ENCODE measurements at places on chromosomes 7 and 10. TPM values are rescaled to one million over a fixed set of nuclear protein-coding genes. Genes with fewer than 3 reads are reported as not detected.

- no peaks in the 10 kb centered on the region for H3K4me1 ChIP-seq
- no peaks in the 10 kb centered on the region for H3K36me3 ChIP-seq
- H3K27ac ChIP-seq: no peak overlapping the region
Observed at GRCh38 chr10:81848931-81849330, 26.1 kb upstream of the NRG3 start.

DNA sequence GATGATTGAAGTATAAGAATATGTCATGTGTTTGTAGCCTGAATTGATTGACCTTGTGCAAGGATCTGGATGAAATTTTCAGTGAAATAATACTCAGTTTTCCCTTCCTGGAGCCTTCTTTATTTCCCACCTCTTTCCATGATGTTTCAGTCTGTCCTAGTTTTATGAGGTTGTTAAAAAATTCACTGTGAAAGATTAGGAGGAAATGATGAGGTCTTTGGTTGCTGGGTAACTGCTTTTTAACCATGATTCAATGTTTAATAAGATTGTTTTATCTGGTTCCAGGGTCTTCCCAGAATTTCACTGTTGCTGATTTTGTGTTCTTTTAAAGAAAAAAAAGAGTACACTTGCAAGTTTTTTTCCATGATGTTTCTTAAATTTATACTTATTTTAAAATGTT lies 221.5 kb downstream of the MBL2 start:
- H3K4me1 ChIP-seq: no peaks in the 10 kb centered on the region
- no peaks in the 10 kb centered on the region for H3K27me3 ChIP-seq

DNA sequence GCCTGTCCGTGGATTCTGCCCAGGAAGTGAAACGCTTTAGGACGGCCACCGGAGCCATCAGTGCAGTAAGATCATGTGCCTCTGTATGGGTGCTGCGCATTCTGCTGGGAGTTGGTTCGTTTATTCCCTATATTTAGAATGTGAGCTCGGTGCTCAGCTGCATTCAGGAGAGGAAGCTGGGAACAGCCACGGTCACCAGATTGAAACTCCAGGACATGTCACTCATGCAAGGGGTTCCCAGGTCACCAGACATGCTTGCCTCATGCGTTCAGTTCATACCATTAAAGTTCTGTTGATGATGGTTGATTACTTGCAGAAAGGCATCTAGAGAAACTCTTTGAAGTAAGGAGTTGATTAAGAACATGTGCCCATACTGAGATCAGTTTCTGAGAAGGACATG lies 78.1 kb downstream of the TRRAP start:
- no peak for DNase-seq
- no peaks in the 10 kb centered on the region for H3K27me3 ChIP-seq

- no peaks in the 10 kb centered on the region for H3K27me3 ChIP-seq
- no peak for DNase-seq
- no peak overlapping the region for H3K4me3 ChIP-seq
- no peaks in the 10 kb centered on the region for H3K4me1 ChIP-seq
- H3K36me3 ChIP-seq: no peaks in the 10 kb centered on the region
Observed at GRCh38 chr7:4017785-4018184, 664.3 kb upstream of the FOXK1 start.

DNA sequence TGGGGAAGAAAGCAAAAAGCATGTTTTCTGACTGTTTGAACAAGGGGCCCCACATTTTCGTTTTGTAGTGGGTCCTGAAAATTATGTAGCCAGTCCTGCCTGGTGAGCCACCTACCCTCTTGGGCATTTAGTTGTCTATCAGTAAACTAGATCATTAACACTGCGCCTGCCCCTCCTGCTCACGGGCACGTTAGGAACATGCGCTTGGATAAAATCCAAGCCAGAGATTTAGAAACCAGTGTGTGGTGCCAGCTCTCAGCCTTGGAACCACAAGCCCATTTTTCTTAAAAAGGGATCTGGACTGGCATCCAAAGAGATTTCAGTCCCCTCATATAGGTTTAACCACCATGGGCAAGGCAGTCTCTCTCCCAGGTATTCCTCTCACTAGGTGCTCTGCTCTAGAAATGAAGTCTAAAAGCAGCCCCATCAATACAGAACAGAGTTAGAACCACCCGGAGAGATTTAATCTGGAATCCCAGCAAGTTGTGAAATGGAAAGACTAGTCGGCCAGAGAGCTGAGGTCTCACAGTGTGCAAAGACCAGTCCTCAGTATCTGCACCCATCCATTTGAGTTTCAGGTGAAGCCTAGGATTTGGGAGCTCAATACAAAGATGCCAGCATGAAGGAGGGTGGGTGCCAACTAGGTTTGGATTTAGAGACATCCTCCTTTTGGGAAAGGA lies 123.9 kb upstream of the TCF7L2 start:
- no peaks in the 10 kb centered on the region for H3K36me3 ChIP-seq
- no peak overlapping the region for H3K27ac ChIP-seq

GRCh38 chr7:44706788-44707557 lies 41.7 kb upstream of the ZMIZ2 start:
- H3K36me3 ChIP-seq: no peaks in the 10 kb centered on the region
- H3K4me1 ChIP-seq: no peaks in the 10 kb centered on the region
- H3K27ac ChIP-seq: no peak overlapping the region
- H3K4me3 ChIP-seq: no peak overlapping the region
- no peak for DNase-seq

DNA sequence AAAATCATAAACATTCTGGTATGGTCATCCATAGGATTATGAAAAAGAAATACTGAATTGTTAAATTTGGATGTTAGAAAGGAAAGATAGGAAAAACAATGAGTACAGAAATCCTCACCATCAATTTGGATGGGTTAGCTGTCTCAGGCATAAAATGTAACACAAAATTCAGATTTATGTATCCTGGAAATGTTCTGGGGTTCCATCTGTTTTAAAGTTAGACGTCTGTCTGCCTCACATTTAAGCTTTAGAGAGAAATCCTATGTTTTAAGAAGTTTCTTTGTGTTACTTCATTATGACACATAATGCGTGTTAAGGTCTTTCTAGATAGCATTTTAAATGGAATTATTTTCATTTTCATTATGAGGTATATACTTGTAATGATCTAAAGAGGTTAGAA lies 103.5 kb downstream of the REEP3 start:
- H3K4me1 ChIP-seq: no peaks in the 10 kb centered on the region
- no peak for DNase-seq
- H3K27me3 ChIP-seq: no peaks in the 10 kb centered on the region
- no peaks in the 10 kb centered on the region for H3K36me3 ChIP-seq

- H3K36me3 ChIP-seq: no peaks in the 10 kb centered on the region
- no peaks in the 10 kb centered on the region for H3K27me3 ChIP-seq
- H3K4me3 ChIP-seq: no peak overlapping the region
- no peak overlapping the region for H3K27ac ChIP-seq
Observed at GRCh38 chr7:113283861-113284260, 165.5 kb upstream of the SMIM30 start.

GRCh38 chr7:24835643-24836042 lies 78.4 kb upstream of the GSDME start:
- H3K27ac ChIP-seq: no peak overlapping the region
- no peaks in the 10 kb centered on the region for H3K36me3 ChIP-seq
- no peak for DNase-seq

DNA sequence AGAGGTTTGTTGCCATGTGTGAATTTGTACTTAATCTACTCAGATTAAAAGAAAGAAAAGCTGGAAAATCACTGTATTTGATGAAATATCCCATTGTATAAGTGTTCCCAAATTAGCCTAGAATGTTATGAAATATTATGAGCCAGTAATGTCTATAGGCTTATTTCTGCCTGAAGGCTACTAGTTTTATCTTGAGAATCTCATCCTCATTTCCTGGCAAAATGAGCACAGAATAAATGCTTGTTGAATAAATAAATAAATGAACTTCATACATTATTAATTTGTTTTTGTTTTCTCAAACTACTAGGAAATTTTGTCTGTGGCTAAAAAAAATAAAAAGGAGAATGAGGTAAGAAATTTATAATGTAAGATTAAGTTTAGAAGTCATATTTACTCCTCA lies 25.5 kb downstream of the HELLS start:
- H3K27me3 ChIP-seq: no peaks in the 10 kb centered on the region
- no peaks in the 10 kb centered on the region for H3K4me1 ChIP-seq
- no peak overlapping the region for H3K27ac ChIP-seq
- no peak overlapping the region for H3K4me3 ChIP-seq
- no peak for DNase-seq
- H3K36me3 ChIP-seq: no peaks in the 10 kb centered on the region

DNA sequence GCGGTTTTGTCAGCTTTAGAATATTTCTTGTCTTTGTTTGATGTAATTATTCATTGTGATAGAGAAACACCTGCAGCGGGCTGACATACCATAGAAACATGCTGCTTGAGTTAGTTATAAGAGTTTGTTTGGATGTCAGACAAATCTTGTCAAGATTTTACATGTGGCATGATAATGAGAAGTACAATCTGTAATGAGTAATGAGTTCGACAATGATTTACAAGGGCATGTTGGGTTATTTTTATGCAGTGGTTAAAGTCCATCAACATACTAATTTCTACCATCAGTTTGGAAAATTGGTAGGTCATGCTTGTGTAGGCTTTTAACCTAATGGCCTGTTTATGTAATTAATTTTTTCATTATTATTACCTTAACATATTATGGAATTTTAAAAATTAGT lies 31.3 kb downstream of the FZD1 start:
- H3K27me3 ChIP-seq: no peaks in the 10 kb centered on the region
- no peak overlapping the region for H3K4me3 ChIP-seq
- H3K27ac ChIP-seq: no peak overlapping the region
- no peaks in the 10 kb centered on the region for H3K4me1 ChIP-seq
- no peaks in the 10 kb centered on the region for H3K36me3 ChIP-seq

GRCh38 chr10:29649561-29650551 lies 15.1 kb upstream of the SVIL start:
- no peaks in the 10 kb centered on the region for H3K27me3 ChIP-seq
- H3K27ac ChIP-seq: no peak overlapping the region
- H3K4me1 ChIP-seq: no peaks in the 10 kb centered on the region
- no peak overlapping the region for H3K4me3 ChIP-seq
- H3K36me3 ChIP-seq: no peaks in the 10 kb centered on the region

DNA sequence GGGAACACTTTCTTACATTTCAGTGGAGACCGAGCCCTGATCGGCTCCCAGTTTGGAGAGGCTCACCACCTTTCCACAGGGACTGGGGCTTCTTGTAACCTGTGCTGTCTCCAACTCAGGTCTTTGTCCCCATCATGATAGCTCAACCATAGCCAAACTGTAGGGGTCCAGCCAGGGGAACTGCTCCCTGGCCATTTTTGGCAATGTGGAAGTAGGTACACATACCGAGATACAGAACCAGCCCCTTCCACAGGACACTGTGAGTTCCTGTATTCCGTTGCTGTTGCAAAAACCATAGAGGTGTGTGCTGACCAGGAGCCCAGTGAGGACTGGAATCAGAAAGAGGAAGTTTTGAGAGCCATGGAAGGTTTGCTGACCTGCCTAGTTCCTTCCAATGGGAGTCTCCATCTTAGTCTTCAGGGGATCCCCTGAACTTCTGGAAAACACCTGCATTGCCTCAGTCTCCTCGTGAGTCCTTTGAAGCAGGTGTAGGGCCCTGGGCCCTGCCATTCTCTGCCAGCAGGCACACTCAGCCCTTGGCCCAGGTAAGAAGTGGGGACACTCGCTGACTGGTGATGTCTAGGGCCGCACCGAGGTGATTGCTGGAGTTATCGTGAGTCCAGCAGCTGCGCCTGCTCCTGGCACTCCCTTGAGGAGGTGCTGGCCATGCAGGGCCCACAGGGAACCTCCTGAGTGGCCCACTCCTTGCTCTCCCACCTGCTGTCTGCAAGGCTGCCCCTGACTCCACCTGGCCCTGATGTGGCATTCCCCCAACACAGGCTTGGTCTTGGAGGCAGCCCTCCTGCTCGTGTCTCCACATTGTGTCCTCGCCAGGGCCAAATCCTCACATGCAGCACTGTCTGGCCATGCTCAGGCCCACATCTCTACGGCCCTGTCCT lies 11.2 kb downstream of the WDFY4 start:
- H3K4me3 ChIP-seq: no peak overlapping the region
- no peaks in the 10 kb centered on the region for H3K4me1 ChIP-seq
- H3K27me3 ChIP-seq: no peaks in the 10 kb centered on the region
- H3K27ac ChIP-seq: no peak overlapping the region

DNA sequence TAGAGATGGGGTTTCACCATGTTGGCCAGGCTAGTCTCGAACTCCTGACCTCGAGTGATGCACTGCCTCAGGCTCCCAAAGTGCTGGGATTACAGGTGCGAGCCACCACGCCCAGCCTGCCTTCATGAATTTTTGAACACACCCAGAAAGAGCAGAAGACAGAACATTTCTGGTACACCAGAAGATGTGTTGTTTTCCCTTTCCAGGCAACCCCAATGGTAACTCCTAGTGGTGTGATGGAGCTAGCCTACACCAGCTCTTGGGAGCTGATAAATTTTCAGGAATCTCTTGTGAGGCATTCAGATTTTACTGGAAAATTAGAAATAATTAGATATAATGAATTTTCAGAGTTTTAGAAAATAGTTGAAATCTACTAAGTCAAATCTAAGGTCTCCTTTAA lies 904 bp upstream of the CCDC7 start:
- H3K27ac ChIP-seq: peak overlapping the region; percentile 99
- no peaks in the 10 kb centered on the region for H3K4me1 ChIP-seq
- no peak overlapping the region for H3K4me3 ChIP-seq
- DNase-seq: no peak

DNA sequence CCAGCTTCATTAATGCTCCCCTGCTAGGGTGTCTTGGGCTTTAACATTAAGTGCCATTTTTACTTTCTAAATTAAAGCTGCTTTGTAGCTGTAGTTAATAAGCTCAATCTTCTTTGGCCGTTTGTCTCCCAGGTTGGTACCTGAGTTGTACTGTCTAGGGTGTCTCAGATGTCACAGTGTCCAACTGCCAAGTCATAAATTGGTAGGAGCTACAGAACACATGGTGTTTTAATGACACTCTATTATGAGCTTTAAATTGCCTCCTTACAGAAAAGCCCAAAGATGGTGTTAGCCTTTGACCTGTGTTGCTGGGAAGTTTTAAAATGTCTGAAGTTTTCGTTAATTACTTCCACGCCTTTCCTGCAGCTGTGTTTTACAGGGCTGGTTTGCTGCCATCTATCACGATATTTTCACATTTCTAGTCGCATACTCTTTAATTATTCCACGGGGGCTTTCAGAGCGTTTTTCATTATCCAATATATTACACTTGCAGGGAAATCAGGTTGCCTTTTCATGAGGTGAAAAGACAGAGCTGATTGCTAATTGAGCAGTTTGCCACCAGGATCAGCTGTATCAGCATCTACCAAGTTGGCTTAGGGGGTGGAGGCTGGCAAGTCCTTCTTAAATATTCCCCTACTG lies 247.8 kb upstream of the PLPP4 start:
- H3K4me3 ChIP-seq: no peak overlapping the region
- no peak for DNase-seq
- no peaks in the 10 kb centered on the region for H3K36me3 ChIP-seq
- H3K4me1 ChIP-seq: no peaks in the 10 kb centered on the region

GRCh38 chr7:1510780-1511154 lies 6.6 kb upstream of the INTS1 start:
- H3K4me3 ChIP-seq: no peak overlapping the region
- no peaks in the 10 kb centered on the region for H3K36me3 ChIP-seq
- peaks cover 25% of the 10 kb centered on the region for H3K4me1 ChIP-seq
- no peaks in the 10 kb centered on the region for H3K27me3 ChIP-seq
- DNase-seq: peak; percentile 50
- H3K27ac ChIP-seq: no peak overlapping the region

The BBS9 gene
- 51.2 TPM for total RNA-seq

The SHTN1 gene
- 42.1 TPM for total RNA-seq

The ACTL6B gene
- total RNA-seq: not detected

The COMMD3 gene
- total RNA-seq: 23.0 TPM

The CALHM3 gene
- total RNA-seq: not detected

The CYP26A1 gene
- not detected for total RNA-seq

The CYP3A5 gene
- total RNA-seq: 832 TPM

The TMEM273 gene
- total RNA-seq: 7.2 TPM

All from Peyer's patch (tissue), 4 donors.